ENCODE measurements at places on chromosomes 3 and 15. TPM values are rescaled to one million over a fixed set of nuclear protein-coding genes. Genes with fewer than 3 reads are reported as not detected.

DNA sequence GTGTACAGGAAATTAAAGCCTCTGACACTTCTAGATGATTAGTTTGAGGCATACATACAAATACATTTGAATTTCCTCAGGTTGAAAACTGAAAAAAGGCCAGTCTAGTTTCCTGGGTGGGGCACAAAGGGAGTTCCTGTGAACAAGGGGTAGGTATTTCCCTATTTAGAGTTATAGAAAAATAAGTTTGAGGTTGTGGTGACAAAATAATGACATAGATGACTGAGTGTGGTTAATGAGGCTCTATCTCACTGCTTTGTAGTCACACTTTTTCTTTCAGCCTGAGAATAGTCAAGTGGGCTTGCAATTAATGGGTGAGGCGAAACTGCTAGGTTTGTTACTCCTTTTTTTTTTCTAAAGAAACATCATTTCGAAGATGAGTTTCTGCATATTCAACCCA is 4.3 kb downstream of the SLCO3A1 start:
- peak overlapping the region; percentile 41 for H3K27ac ChIP-seq
- H3K4me1 ChIP-seq: peaks cover 55% of the 10 kb centered on the region
- H3K27me3 ChIP-seq: no peaks in the 10 kb centered on the region
- DNase-seq: no peak
- peak overlapping the region; percentile 46 for H3K4me3 ChIP-seq
- H3K36me3 ChIP-seq: no peaks in the 10 kb centered on the region

Gene GMPS
- 127 TPM for total RNA-seq

GRCh38 chr15:58805095-58805494 is 34.0 kb downstream of the MINDY2 start:
- H3K4me1 ChIP-seq: peaks cover 6% of the 10 kb centered on the region
- DNase-seq: no peak
- H3K4me3 ChIP-seq: no peak overlapping the region

Gene GPR149
- not detected for total RNA-seq

- no peaks in the 10 kb centered on the region for H3K36me3 ChIP-seq
- no peaks in the 10 kb centered on the region for H3K4me1 ChIP-seq
- H3K4me3 ChIP-seq: no peak overlapping the region
These were observed 15.3 kb upstream of the STRIT1 start for GRCh38 chr3:155308831-155309230.

GRCh38 chr3:153852355-153852754 is 268.8 kb upstream of the ARHGEF26 start:
- H3K27ac ChIP-seq: no peak overlapping the region
- no peaks in the 10 kb centered on the region for H3K27me3 ChIP-seq
- no peaks in the 10 kb centered on the region for H3K36me3 ChIP-seq
- no peaks in the 10 kb centered on the region for H3K4me1 ChIP-seq
- H3K4me3 ChIP-seq: no peak overlapping the region

- peak; percentile 70 for DNase-seq
- peak overlapping the region; percentile 78 for H3K4me3 ChIP-seq
- H3K36me3 ChIP-seq: no peaks in the 10 kb centered on the region
- peaks cover 56% of the 10 kb centered on the region for H3K4me1 ChIP-seq
These were observed 75.0 kb upstream of the MBNL1 start for GRCh38 chr3:152193673-152194267.

Gene PRSS50
- not detected for total RNA-seq

DNA sequence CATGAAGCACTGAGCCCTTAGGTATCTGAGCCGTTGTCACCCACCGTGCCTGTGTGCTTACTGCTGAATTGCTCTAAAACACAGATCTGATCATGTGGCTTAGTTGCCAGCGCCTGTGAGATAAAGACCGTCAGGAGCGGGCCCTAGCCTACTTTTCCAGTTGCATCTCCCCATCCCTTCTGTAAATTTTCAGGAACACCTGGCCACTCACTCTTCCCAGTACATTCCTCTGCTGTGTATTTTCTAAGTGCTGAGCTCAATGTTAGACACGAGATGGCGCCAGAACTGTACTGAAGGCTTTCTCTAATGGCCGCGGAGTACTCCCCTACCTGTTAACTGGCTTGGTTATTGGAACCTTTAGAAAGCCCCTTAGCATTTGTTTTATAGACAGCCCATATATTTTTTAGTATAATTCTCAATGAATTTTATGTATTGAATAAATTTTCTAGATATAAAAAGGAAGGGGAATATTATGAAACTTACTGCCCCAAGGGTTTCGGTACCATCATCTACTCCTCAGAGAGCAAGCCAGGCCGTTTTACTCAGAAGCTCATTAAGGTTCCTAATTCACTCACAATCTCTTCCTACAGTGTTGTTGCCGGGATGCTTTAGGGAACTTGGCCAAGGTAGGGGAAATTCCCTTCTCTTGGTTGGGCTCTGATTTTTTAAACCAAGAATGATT is 16.7 kb upstream of the WNT7A start:
- H3K4me1 ChIP-seq: peaks cover 12% of the 10 kb centered on the region
- H3K27me3 ChIP-seq: no peaks in the 10 kb centered on the region
- peak overlapping the region; percentile 92 for H3K4me3 ChIP-seq

Gene INSYN1
- total RNA-seq: not detected

- no peaks in the 10 kb centered on the region for H3K27me3 ChIP-seq
- no peak overlapping the region for H3K4me3 ChIP-seq
- DNase-seq: no peak
- no peaks in the 10 kb centered on the region for H3K36me3 ChIP-seq
These were observed 137.8 kb downstream of the SAMMSON start for GRCh38 chr3:70137366-70137765.

- H3K4me3 ChIP-seq: no peak overlapping the region
- peaks cover 11% of the 10 kb centered on the region for H3K27me3 ChIP-seq
- no peak overlapping the region for H3K27ac ChIP-seq
- DNase-seq: no peak
These were observed 43.2 kb upstream of the IQSEC1 start for GRCh38 chr3:13116426-13116825.

GRCh38 chr15:49692514-49693090 is 71.8 kb downstream of the DTWD1 start:
- H3K27ac ChIP-seq: no peak overlapping the region
- no peaks in the 10 kb centered on the region for H3K36me3 ChIP-seq
- H3K4me3 ChIP-seq: no peak overlapping the region
- peaks cover 21% of the 10 kb centered on the region for H3K27me3 ChIP-seq
- H3K4me1 ChIP-seq: no peaks in the 10 kb centered on the region
- DNase-seq: no peak

DNA sequence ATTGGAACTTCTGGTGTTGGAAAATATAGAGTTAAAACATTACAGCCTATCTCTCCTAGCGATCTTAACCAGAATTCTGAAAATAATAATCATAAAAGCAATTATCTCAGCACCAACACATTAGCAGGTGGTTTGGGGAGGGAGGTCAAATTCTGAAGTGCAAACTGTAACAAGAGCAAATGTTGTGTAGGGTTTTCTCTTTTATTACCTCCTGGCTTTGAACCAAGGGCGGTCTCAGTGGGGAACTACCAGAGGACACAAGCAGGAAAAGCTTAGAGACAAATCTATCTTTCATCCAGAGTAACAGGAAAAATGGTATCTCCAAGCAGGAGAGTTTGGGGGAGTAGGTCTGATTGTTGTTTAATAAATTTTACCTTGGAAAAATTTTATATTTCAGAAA is 5.5 kb upstream of the ARRDC4 start:
- no peaks in the 10 kb centered on the region for H3K36me3 ChIP-seq
- no peak overlapping the region for H3K4me3 ChIP-seq
- H3K4me1 ChIP-seq: peaks cover 7% of the 10 kb centered on the region
- DNase-seq: no peak
- H3K27me3 ChIP-seq: no peaks in the 10 kb centered on the region
- H3K27ac ChIP-seq: no peak overlapping the region

Gene CEP70
- total RNA-seq: 9.9 TPM

DNA sequence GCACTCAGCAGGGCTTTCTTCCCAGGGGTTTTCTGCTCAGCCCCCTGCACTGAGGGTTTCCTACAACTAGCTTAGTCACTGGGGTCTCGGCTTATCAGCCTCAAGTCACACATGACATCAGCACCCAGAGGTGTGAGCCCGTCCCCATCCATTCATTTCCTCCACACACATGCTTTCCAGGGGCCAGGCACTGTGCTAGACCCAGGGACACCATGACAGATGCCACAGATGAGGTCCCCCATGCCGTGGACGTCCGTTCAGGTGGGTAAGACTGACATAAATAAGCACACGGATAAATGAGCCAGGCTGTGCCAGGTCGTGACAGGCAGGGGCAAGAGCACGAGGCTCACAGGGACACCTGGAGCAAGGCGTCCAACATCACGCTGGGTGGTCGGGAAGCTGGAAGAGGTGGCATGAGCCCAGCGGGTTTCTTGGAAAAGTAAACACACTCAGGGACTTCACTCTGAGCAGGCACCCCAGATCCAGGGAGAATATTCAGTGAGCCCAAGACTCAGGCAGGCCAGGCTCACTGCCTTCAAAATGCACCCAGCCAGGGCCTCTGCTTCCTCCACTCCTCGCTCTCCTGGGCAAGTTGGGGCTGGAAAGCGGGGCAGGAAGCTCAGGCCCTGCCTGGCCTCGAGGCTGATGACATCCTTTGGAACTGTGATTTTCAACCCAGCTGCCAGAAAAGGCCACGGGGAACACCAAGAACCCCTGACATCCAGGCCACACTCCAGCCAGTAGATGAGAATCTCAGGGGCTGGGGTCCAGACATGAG is 139.3 kb downstream of the CHSY1 start:
- H3K4me3 ChIP-seq: no peak overlapping the region
- peak overlapping the region; percentile 15 for H3K27ac ChIP-seq
- no peaks in the 10 kb centered on the region for H3K36me3 ChIP-seq
- peaks cover 10% of the 10 kb centered on the region for H3K4me1 ChIP-seq
- DNase-seq: peak; percentile 38
- no peaks in the 10 kb centered on the region for H3K27me3 ChIP-seq

All from natural killer cell treated with Interleukin-12 subunit alpha and Interleukin-12 subunit beta and Interleukin-15 and Interleukin-18, amount 100 ng/mL, for 72 hours (primary cell).